ENCODE measurements at places on chromosomes 2 and 18.

GRCh38 chr18:47986620-47987387 is 56.3 kb upstream of the SMAD2 start:
- DNase-seq: no peak

GRCh38 chr2:86037141-86037794 is 68.4 kb downstream of the POLR1A start:
- DNase-seq: peak; percentile 35

GRCh38 chr2:102321941-102322719 is 10.8 kb downstream of the IL1RL1 start:
- no peak for DNase-seq

GRCh38 chr2:203718087-203718486 is 11.6 kb downstream of the CD28 start:
- DNase-seq: no peak

- no peak for DNase-seq
Measured at GRCh38 chr18:25256439-25256838, 95.5 kb downstream of the ZNF521 start.

DNA sequence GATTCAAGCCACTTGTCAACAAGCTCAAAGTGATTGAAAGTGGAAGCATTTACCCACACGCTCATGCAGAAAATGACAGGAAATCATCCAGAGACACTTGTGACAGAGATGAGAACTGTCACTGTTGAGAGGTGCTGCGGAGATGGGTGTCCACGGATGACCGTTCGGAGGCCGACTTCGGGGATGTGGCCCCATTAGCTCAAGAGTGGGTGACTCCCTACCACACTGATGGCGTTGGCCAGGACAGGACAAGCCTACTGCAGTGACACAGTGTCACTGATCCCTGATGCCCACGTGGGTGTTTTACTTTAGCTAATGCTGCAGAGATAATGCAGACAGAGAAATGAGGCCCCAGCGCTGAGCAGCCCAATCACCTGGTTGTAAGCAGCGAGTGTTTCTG is 81.5 kb upstream of the YWHAQ start:
- no peak for DNase-seq

DNA sequence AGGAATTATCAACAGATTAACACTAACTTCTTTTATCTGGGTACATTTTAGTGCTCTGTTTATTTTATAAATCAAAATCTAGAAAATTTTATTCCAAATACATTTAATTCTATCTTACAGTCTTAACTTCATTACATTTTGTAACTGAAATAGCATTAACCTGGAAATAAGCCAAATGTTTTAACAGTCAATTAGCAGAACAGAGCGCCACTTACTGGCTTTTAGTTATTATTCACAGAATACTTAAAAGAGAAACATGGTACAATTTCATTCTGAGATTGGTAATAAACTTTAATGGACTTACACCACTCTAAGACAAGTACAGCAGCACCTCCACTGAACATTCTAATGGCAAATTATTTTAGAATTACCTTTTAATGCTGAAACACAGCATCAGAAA is 38.6 kb downstream of the SS18 start:
- no peak for DNase-seq

DNA sequence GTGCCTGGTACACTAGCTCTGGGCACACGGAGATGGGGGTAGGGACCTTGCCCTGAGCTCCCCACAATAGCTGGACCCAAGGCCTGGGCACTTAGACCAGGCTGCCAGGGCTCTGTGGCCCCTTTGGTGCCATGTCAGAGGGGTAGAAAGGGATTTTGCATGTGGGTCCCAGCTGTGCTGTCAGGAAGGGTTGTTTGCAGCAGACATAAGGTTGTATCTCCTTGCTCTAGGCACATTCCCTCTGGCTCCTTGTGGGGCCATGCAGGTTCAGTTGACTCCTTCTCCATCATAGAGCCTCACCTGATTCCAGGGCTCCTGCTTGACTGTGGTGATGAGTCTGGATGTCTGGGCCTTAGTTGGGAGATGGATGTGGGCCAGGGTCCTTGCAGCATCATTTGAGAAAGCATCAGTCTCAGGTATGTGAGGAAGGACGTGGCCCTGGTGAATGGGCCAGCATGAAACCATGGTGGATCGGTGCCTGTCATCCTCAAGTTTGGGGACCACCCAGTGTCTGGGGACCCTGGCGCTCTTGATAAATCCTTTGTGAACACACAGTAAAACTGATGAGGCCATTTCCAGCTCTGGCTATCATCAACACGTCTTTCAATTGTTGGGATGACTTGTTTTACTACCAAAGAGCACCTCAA is 461.9 kb upstream of the HS6ST1 start:
- DNase-seq: no peak

- no peak for DNase-seq
Measured at GRCh38 chr2:54209379-54209778, 46.6 kb downstream of the TSPYL6 start.

- DNase-seq: no peak
Measured at GRCh38 chr2:149132901-149133300, 94.4 kb downstream of the LYPD6B start.

GRCh38 chr18:809985-810642 is 1.9 kb downstream of the YES1 start:
- DNase-seq: no peak

GRCh38 chr2:150258781-150259307 is 228.6 kb downstream of the RND3 start:
- DNase-seq: no peak

GRCh38 chr2:46296216-46296839 is 879 bp upstream of the EPAS1 start:
- DNase-seq: no peak

- no peak for DNase-seq
Measured at GRCh38 chr2:239774933-239775622, 250.1 kb downstream of the NDUFA10 start.

- DNase-seq: no peak
Measured at GRCh38 chr2:33441235-33441810, 35.1 kb upstream of the RASGRP3 start.

GRCh38 chr2:238262496-238263122 is 22.8 kb upstream of the HES6 start:
- no peak for DNase-seq

DNA sequence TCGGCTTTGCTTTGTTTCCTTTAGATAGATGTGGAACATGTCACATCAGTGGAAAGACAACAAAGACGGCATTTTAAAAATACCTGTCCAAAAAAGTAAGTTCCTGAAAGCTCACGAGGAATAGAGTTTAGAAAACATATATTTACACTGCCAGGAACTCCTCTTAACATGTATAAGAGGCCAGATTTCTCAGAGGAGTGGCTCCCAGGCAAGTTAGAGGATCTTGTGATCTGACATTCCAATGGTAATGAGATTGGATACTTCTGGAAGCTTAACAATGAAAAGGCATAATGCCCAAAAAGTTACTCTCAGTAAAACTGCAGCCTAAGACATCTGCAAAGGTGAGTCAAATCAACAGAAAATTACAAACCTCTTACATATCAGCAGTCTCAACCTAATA is 77.1 kb downstream of the CYRIA start:
- DNase-seq: no peak

- DNase-seq: no peak
Measured at GRCh38 chr2:96540136-96540535, 3.6 kb downstream of the ARID5A start.

DNA sequence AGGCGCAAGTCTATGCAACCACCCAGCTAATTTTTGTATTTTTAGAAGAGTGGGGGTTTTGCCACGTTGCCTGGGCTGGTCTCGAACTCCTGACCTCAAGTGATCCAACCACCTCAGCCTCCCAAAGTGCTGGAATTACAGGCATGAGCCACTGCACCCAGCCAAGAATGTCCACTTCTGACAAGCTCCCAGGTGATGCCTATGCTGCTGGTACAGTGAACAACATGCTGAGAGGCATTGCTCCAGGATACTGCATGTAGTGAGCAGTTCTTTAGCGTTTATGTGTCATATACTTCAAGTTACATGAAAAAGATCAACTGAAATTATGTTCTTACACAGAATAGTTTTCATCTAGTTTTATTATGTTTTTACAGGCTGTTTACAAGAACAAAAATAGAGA is 17.2 kb upstream of the ELAC1 start:
- no peak for DNase-seq

DNA sequence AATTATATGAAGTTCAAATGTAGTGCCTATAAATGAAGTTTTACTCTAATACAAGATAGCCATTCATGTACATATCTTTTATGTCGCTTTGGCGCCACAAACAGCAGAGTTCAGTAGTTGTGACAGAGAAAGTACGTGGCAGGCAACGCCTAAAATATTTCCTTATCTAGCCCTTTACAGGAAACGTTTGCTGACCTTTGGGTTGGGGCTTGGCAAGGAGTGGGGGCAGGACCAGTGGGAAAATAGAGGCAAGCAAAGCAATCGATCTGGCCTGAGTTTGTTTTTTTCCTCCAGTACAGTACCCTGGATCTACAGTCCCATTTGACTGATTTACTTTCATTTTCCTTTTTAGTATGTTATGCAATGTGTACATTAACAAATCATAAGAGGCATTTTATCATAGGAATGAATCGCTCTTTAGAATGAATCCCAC is 13.1 kb downstream of the CCDC68 start:
- no peak for DNase-seq

DNA sequence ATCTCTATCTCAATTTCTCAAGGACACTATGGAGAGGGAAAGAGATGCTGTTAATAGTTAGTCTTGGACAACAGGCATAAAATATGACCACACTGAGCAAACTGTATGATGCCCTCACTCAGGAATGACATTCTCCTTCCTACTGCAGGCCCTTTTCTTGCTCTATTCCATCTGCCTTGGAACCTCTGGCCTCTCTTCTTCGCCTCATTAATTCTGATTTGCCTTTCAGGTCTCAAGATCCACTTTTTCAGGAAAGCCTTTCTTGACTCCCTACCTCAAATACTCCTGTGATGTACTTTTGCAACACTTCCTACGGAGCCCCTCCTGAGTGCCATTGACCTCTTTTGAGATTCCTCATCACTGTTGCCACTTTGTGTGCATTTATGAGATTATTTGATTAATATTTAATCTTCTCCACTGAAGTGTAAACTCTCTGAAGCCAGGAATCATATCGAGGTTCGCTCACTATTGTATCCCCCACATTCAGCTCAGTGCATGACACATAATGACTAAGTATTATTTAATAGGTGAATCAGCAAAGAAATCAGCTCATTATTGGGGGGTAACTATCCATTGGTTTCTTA is 21.3 kb upstream of the SPP2 start:
- DNase-seq: no peak

DNA sequence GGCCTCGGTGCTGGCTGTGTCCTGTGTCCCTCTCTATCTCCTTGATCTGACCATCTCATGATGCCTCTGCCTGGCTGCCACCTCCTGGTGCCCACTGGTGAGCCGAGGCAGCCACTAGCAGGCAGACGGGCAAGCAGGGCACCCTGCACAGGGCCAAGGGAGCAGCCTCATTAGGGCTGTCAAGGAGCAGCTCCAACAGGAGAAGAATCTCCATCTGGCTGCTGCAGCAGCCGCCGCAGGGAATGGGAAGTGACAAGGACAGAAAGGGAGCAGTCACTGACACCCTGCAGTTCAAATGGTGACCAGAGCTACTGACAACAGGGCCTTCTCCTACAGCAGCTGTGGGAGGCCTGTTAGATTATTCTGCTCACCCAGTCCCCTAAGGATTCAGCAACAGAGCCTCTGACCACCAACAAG is 32.6 kb downstream of the ALPK2 start:
- no peak for DNase-seq

GRCh38 chr2:179455172-179455524 is 190.5 kb upstream of the SESTD1 start:
- DNase-seq: no peak

- no peak for DNase-seq
Measured at GRCh38 chr2:197571627-197572271, 55.9 kb downstream of the MOB4 start.

DNA sequence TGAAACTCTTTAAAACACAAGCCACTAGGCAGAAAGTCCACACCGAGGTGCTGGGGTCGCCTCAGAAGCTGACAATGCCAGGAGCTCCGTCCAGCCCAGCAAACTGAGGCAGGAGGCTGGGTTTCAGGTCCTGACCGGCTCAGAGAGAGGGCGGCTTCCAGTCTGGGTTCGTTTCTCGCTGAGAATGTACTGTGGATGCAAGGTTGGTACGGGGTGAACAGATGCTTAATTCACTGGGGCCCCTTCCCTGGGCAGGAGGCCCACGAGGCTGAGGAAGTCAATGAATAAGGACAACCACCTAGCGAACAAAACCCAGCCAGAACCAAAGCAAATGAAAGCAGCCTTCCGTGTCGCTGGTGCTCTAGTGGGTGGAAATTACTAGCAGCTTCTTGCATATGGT is 142.0 kb downstream of the RTP5 start:
- no peak for DNase-seq

DNA sequence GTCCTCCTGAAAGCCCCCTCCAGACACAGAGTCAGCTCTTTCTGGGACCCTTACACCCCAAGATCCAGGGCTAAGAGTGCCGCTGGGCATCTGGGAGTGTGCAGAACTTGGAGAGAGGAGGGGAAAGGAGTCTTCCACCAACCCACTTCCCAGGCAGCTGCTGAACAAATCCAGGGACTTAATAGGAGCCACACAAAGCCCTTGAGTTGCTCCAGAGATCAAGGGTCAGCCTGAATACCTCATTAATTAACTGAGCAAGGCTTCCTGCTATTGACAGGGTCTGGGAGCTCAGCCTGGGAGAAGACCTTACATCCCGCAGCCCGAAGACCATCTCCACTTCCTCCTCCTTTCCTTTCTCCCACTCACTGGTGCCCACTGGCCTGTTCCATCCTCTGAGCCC is 108.3 kb downstream of the CELF4 start:
- no peak for DNase-seq

GRCh38 chr2:174888146-174888545 is 117.0 kb downstream of the CHN1 start:
- no peak for DNase-seq

GRCh38 chr18:21359746-21360145 is 117.7 kb downstream of the GREB1L start:
- no peak for DNase-seq

DNA sequence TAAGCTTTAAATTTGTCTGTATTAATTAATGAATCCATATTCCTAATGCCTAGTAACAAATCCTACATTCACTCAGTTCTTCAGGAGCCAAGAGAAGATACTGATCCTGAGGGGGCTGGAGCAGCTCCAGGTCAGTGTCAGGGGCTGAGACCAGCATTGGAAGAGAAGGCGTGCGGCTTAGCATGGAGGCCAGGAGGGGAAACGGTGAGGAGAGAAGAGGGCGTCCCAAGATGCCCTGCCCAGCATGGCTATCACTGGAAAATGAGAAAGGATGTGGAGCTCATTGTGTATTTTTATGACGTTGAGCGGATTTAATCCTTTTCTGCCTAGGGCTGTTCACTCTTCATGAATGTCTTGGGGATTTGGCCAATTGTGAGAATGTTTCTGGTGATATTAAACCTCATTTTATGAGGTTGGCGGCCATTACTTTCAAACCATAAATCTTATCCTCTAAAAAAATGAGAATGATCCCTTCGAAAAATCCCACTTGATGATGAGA is 131.7 kb downstream of the KCTD1 start:
- no peak for DNase-seq

All from stimulated activated CD4-positive, alpha-beta T cell treated with anti-CD3 and anti-CD28 coated beads, Interleukin-4, amount 100 ng/mL, for 4 hours (primary cell).